ENCODE measurements at places on chromosomes 16 and 17. TPM values are rescaled to one million over a fixed set of nuclear protein-coding genes. Genes with fewer than 3 reads are reported as not detected.

- no peaks in the 10 kb centered on the region for H3K36me3 ChIP-seq
- no peak overlapping the region for H3K4me3 ChIP-seq
- peaks cover 16% of the 10 kb centered on the region for H3K4me1 ChIP-seq
- no peaks in the 10 kb centered on the region for H3K27me3 ChIP-seq
- H3K27ac ChIP-seq: no peak overlapping the region
Observed at GRCh38 chr17:3697103-3697476, 1.1 kb upstream of the P2RX5 start.

DNA sequence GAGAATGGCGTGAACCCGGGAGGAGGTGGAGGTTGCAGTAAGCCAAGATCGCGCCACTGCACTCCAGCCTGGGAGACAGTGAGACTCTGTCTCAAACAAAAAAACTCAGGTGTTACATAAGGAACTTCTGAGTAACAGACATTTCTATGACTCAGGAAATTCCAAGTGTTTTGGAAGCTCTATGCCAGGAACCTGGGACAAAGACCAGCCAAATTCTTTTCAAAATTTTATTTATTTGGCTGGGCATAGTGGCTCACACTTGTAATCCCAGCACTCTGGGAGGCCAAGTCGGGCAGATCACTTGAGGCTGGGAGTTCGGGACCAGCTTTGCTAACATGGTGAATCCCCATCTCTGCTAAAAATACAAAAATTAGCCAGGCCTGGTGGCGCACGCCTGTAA lies 5.2 kb upstream of the SH2B1 start:
- no peaks in the 10 kb centered on the region for H3K27me3 ChIP-seq
- peaks cover 9% of the 10 kb centered on the region for H3K4me1 ChIP-seq
- no peak overlapping the region for H3K4me3 ChIP-seq
- H3K27ac ChIP-seq: no peak overlapping the region
- no peaks in the 10 kb centered on the region for H3K36me3 ChIP-seq

DNA sequence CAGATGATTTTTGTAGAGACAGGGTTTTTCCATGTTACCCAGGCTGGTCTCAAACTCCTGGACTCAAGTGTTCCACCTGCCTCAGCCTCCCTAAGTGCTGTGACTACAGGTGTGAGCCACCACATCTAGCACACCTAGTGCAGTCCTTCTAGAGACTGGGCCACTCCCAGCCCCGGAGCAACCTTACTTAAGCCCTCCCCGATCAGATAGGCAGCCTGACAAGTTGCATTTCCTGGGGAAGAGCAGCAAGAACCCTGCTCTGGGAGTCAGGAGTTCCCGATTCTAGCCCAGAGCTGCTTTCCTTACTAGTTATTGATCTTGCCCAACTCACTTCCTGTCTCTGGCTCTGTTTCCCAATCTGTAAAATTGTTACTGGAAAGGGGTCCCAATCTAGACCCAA lies 7.0 kb upstream of the NAGLU start:
- peaks cover 17% of the 10 kb centered on the region for H3K4me1 ChIP-seq
- H3K36me3 ChIP-seq: no peaks in the 10 kb centered on the region
- H3K27me3 ChIP-seq: no peaks in the 10 kb centered on the region
- no peak for DNase-seq

GRCh38 chr16:87328846-87329245 lies 11.7 kb upstream of the C16orf95 start:
- H3K4me1 ChIP-seq: peaks cover 28% of the 10 kb centered on the region
- no peak overlapping the region for H3K27ac ChIP-seq
- no peak for DNase-seq
- no peaks in the 10 kb centered on the region for H3K27me3 ChIP-seq
- no peak overlapping the region for H3K4me3 ChIP-seq

The DNAH3 gene
- polyA plus RNA-seq: not detected

The C17orf107 gene
- 2.4 TPM for polyA plus RNA-seq

DNA sequence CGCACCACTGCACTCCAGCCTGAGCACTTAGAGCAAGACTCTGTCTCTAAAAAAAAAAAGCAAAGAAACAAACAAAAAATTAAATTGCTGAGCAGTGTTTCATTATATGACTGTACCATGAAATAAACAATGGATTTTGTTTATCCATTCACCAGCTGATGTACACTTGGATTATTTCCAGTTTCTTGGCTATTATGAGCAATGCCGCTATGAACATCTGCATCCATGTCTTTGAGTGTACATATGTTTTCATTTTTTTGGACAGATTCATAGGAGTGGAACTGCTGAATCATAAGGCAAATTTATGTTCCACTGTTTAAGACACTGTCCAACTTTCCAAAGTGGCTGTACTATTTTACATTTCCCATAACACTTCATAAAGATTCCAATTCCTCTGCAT lies 8.0 kb downstream of the RNF157 start:
- H3K36me3 ChIP-seq: no peaks in the 10 kb centered on the region
- no peaks in the 10 kb centered on the region for H3K4me1 ChIP-seq
- no peak overlapping the region for H3K4me3 ChIP-seq
- DNase-seq: peak; percentile 16
- H3K27me3 ChIP-seq: no peaks in the 10 kb centered on the region

DNA sequence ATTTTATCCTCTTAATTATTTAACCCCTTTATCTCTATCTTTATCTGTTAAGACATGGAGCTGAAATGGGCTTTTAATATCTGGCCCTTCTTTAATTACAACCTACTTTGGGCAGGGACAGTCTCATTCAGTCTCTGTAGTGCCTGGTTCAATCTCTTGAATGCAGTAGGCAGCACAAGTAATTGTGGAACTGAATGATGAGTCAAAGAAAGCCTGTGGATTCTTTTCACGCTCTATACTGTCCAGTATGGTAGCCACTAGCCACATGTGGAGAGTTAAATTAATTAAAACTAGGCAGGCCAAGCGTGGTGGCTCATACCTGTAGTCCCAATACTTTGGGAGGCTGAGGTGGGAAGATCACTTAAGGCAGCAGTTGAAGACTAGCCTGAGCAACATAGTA lies 9.3 kb downstream of the BPTF start:
- DNase-seq: no peak
- peaks cover 22% of the 10 kb centered on the region for H3K4me1 ChIP-seq
- no peaks in the 10 kb centered on the region for H3K36me3 ChIP-seq
- H3K27me3 ChIP-seq: no peaks in the 10 kb centered on the region

DNA sequence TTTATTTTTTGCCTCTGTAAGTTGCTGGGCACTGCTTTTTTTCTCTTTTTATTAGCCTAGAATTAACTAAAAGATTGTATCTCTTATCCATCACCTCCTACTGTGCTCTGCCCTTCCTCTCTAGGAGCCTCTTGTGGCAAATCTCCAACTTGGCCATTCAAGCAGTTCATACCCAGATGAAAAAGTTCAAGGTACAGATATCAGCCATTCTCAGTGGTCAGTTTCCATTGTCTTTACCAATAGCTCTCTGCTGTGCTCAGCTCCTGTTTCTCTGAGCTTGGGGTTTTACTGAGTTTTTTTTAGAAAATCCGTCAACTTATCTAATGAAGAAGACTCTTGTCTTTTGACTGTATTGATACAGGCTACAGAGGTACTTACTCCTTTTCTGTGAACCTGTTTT lies 15.6 kb downstream of the MOSMO start:
- no peak overlapping the region for H3K4me3 ChIP-seq
- H3K36me3 ChIP-seq: no peaks in the 10 kb centered on the region
- H3K27ac ChIP-seq: no peak overlapping the region
- H3K4me1 ChIP-seq: peaks cover 50% of the 10 kb centered on the region
- no peak for DNase-seq
- H3K27me3 ChIP-seq: no peaks in the 10 kb centered on the region

DNA sequence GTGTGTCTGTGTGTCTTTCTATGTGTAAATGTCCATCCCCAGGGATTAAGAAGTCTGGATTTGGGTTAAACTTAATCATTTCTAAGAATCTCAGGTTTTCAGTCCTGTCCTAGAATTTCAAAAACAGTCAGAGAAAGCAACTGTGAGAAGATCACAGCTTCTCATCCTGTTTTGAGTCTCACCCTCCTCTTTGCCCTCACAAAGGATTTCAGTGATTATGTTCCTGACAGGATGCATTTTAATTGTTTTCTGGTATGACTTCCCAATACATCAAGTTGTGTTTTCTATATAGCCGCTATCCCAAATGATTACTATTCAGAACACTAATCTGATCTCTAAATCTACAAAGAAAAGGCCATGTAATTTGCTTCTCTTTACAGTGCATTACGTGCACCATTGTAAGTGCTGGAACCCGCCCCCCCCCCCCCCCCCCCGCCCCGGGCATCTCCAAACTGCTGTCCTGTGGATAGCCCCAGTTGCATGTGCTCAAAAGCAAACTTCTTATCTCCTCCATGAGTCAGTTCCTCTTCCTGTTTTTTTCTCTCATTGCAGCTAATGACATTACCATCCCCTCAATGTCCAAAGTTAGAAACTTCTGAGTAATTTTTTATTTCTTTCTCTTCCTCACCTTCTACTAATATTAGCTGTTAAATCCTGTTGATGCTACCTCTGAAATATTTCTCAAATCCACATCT lies 73.9 kb downstream of the CDH13 start:
- H3K27ac ChIP-seq: no peak overlapping the region
- H3K27me3 ChIP-seq: peaks cover 12% of the 10 kb centered on the region
- DNase-seq: no peak
- no peaks in the 10 kb centered on the region for H3K36me3 ChIP-seq

The CCL13 gene
- 6.7 TPM for polyA plus RNA-seq

The RNFT1 gene
- polyA plus RNA-seq: 5.3 TPM

- no peaks in the 10 kb centered on the region for H3K36me3 ChIP-seq
- no peaks in the 10 kb centered on the region for H3K27me3 ChIP-seq
- H3K4me3 ChIP-seq: no peak overlapping the region
- no peaks in the 10 kb centered on the region for H3K4me1 ChIP-seq
Observed at GRCh38 chr16:86768999-86769398, 190.7 kb downstream of the FOXL1 start.

The GAST gene
- polyA plus RNA-seq: 1.3 TPM

DNA sequence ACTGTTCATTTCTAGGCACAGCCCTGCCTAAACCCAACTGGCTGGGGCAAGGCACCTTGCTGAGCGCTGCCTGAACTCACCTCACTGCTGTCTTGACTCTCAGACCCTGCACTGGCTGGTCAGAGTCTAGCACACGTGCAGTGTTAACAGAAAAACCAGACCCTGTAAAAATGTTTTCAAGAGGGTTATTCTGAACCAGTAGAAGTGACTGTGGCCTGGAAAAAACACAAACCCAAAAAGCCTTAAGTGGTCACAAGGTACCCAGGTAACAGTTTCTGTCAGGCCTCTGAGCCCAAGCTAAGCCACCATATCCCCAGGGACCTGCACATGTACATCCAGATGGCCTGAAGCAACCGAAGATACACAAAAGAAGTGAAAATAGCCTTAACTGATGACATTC lies 6.1 kb upstream of the EIF4A3 start:
- DNase-seq: no peak
- H3K36me3 ChIP-seq: no peaks in the 10 kb centered on the region
- no peaks in the 10 kb centered on the region for H3K27me3 ChIP-seq
- H3K27ac ChIP-seq: no peak overlapping the region
- no peak overlapping the region for H3K4me3 ChIP-seq

- no peaks in the 10 kb centered on the region for H3K36me3 ChIP-seq
- no peak for DNase-seq
- H3K4me1 ChIP-seq: no peaks in the 10 kb centered on the region
- H3K27ac ChIP-seq: no peak overlapping the region
Observed at GRCh38 chr16:72766506-72766905, 281.4 kb downstream of the ZFHX3 start.

The PER1 gene
- polyA plus RNA-seq: 69.4 TPM

DNA sequence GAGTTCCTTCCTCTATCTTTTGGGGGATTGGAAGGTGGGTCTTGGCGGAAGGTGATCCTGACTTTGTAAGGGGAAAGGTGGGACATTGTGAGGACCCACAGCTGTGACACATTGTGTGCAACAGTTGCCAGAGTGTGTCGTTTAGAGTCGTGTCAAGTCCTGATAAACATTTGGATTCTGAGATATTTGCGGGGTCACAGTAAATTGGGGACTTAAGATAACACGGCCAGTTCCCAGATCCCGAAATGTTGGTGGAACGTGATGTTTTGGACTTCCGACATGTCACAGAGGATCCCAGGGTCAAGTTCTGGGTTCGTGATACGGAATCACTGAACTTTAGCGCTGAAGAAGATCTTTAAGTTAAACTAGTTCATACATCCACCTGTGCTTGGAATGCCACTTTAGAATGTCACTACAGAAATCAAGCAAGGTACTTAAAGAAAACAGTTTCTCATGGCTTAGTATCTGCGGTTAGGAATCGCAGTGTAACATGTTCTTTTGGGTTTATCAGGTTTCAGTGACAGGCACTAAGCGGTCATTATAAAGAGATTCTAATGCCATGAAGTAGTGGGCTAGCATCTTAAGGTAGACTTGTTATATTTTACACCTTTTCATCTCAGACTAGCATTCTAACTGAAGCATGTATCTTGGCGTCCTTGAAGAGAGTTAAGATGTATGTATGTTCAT lies 815 bp downstream of the ATAD5 start:
- no peaks in the 10 kb centered on the region for H3K27me3 ChIP-seq
- H3K27ac ChIP-seq: no peak overlapping the region
- no peak for DNase-seq
- no peaks in the 10 kb centered on the region for H3K36me3 ChIP-seq

The ICAM2 gene
- polyA plus RNA-seq: 15.4 TPM

DNA sequence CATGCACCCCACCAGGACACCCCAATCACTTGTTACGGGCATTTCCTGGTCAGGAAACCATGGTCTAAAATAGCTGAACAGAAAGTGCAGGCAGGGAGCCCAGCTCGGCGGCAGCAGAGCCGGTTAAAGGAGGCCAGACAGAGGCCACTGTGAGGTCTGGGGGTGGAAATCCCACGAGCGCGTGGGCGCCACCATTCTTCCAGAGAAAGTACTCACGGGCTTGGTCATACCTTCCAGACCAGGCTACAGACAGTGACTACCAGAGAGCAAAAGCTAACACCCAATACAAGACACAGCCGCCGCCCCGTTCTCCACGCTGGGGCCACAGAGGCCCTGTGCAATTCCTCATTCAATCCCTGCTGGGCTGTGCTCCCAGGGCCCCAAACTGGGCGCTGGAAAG lies 11.9 kb downstream of the CEP131 start:
- DNase-seq: no peak
- no peak overlapping the region for H3K27ac ChIP-seq
- H3K27me3 ChIP-seq: no peaks in the 10 kb centered on the region
- no peaks in the 10 kb centered on the region for H3K36me3 ChIP-seq

The NUP88 gene
- polyA plus RNA-seq: 60.3 TPM

DNA sequence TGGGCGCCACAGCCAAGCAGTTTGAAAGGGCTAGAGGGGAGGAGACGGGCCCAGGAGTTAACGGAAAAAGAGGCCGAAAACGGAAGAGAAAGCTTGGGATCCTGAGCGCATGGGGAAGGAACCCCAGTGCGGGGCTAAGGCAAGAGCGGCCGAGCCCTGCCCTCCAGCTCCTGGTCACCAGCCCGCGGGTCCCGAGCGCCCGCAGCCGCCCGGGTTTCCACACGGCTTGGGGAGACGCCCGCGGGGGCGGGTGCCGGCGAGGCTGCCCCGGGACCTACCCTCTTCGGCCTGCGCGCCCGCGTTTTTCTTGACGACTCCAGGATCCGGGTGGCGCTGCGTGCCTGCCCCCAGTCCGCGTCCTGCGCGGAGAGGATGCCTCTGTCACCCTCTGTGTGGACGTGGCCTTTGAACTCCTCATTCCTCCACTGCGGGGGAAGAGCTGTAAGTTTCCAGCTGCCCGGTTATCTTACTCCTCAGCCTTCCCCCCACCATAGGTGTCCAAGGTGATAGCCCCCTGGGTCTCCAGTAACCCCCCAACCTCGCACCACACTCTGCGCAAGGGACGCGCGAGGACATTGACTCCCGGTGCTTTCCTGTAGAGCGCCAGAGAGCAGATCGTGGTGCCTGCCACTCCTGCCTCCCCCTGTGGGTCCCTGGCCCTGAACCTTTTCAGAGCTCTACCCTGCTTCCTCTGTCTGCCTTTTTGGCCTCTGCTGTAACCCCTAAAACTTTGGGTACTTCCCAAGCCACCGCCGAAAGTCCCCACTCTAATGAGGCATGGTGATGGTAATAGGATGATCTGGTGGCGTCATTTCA lies 1.7 kb upstream of the CDH11 start:
- peak overlapping the region; percentile 90 for H3K27ac ChIP-seq
- H3K36me3 ChIP-seq: no peaks in the 10 kb centered on the region
- peaks cover 54% of the 10 kb centered on the region for H3K4me1 ChIP-seq
- peaks cover 57% of the 10 kb centered on the region for H3K27me3 ChIP-seq
